ENCODE measurements at places on chromosomes 6 and 20.

DNA sequence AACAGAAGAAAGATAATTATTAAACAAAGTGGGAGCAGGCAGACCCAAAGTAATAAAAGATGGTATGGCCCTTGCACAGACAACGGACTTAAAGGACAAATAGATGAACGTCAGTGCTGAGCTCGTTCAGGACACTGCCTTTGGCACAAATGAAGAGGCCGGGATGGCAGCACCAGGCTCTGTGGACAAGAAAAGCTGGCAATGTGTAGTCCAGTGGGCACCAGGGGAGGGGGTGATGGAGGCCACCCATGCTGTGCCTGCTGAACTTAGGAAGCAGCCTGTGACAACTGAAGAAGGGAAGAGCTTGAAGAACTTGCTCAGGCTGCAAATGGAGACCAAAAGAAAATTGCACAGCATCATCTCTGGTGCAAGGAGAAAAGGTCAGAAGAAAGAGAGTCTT lies 131.0 kb downstream of the ANKRD60 start:
- no peak for DNase-seq

GRCh38 chr20:63322146-63322932 lies 29.4 kb downstream of the COL20A1 start:
- no peak for DNase-seq

DNA sequence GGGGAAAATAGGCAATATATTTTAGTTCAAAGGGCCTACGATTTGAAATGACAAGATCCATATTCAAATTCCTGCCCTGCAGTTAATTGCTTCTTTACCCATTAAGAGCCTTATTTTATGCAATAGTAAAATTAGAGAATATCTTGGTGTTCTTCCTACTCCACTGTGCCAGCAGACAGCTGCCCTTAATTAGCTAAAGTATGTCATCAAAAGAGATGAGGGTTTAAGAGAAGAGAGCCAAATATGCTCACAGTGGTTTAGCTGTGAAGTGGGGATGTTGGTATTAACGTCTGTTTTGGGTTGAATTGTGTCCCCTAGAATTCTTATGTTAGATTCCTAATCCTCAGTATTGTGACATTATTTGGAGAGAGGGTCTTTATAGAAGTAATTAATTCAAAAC lies 148.1 kb downstream of the MOXD1 start:
- DNase-seq = no peak

GRCh38 chr20:39038047-39038446 lies 75.9 kb downstream of the DHX35 start:
- no peak for DNase-seq

GRCh38 chr6:147776631-147777213 lies 268.2 kb downstream of the SAMD5 start:
- no peak for DNase-seq

DNA sequence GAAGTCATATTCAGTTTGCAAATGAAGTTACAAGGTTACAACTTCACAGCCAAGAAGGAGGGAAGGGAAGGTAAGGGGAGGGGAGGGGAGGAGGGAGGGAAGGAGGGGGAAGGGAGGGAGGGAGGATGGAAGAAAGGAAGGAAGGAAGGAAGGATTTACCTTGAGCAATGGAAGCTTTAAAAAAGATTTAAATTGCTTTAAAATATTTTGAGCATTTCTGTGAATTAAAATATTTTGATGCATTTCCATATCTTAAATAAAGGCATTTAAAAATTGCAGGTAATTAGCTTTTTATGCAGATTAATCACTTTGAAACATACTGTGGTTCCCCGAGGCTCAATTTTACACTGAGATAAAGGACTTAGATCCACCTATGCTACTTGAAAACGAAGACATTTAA lies 618.0 kb downstream of the TFAP2A start:
- no peak for DNase-seq

DNA sequence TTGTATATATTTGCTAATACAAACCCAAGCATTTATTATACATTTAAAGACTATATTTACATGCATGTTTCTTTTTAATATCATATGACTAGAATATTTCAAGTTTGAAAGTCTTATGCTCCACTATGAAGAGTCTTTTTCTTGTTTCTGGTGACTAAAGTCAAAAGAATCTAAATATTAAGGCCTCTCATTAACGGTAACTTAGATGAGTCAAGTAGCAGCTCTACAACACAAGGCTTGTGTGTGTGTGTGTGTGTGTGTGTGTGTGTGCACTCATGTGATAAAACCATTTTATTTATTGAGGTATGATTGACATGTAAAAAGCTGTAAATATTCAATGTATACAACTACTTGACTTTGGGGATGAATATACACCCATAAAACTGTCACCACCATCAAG lies 275.6 kb downstream of the TFAP2B start:
- no peak for DNase-seq

DNA sequence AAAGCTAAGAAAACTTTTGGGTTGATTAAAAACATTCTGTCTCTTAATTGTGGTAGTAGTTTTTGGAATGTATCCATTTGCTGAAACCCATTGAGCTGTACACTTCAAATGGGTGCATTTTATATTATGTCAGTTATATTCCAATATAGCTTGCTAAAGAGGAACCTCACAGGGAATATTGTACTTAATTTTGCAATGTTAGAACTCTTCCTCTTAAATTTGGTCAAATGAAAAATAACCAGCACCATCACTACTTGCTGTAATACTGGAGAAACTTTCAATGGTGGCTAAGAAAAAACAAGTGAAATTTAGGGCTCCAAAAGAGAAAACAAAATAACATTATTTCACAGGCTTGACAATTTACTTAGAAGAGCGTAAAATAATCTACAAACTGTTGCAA lies 651.5 kb downstream of the MAFB start:
- DNase-seq = peak; percentile 60

DNA sequence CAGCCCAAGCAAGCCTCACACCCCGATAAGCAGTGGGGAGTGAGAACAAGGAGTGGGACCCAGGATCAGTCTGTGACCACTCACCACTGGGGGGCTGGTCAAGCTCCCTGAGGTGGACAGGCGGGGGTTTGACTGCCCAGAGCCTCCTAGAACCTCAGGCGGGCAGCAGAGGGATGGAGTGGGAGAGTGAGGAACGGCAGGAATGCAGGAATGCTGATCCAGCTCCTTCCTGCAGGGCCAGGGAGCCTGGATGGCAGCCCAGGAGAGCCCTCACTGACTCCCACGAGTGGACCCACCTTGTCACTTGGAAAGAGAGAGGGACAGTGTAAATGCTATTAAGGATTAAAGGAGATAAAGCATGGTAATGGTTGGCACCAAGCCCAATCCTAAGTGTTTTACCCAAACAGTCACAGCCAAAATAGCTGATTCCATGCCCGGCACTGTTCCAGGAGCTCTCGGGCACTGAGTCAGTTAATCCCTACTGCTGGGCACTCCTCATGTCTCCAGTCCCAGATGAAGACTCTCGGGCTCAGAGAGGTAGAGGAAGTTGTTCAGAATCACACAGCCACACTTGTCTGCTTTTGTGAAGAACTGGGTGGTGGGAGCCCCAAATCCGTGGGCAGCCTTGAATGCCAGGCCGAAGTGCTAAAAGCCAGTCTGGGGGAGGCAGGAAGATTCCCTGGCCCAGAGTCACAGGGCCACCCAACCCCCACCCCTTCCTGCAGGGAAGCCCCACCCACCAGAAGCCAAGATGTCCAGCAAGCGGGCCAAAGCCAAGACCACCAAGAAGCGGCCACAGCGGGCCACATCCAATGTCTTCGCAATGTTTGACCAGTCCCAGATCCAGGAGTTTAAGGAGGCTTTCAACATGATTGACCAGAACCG lies 3.1 kb downstream of the MYL9 start:
- DNase-seq = no peak

DNA sequence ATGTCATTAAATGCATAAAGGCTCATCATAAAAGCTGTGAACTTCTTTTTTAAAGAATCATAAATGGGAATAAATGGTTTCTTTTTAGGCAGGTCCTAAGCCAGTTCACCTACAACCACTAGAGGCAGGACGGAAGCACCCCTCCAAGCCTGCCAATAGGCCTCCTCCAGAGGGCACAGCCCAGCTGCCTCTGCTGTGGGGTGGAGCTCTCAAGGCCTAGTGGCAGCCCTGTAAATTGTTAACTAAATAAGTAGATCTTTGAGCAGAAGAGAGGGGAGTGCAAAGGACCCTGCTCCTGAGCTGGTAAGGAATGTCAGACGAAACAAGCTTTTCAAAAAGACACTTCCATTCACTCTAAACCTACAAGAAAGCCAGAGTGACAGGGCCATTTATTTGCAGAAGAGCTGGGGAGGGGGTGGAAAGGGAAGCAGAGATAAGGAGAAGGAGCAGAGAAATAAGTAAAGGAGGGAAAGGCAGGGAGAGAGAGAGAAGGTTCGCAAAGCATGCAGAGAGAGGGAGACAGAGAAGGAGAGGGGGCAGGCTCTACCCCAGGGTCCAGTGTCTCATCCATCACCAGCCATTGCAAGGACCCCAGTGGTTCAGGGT lies 18.0 kb upstream of the MAFB start:
- DNase-seq = no peak

- no peak for DNase-seq
These were observed 14.5 kb downstream of the SLC12A5 start for GRCh38 chr20:46043556-46043955.

GRCh38 chr6:41625442-41625841 lies 12.8 kb upstream of the MDFI start:
- no peak for DNase-seq

DNA sequence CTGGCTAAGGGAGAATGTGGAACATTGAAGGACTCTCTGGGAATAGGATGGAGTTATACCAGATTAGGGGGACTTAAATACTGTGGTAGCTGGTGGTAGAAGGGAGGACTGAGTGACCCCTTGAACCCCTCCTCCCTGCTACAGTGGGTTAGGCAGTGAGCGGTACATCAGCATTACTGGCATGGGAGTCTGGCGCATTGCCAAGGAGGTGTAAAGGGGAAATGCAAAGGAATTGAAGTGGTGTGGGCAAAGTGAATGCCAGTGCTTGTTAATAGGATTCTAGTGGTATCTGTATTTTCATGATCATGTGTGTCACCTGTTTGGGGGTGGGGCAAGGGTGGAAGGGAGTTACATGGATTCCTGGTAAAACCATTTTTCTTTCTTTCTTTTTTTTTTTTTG lies 60.1 kb downstream of the GFRA4 start:
- DNase-seq = no peak

DNA sequence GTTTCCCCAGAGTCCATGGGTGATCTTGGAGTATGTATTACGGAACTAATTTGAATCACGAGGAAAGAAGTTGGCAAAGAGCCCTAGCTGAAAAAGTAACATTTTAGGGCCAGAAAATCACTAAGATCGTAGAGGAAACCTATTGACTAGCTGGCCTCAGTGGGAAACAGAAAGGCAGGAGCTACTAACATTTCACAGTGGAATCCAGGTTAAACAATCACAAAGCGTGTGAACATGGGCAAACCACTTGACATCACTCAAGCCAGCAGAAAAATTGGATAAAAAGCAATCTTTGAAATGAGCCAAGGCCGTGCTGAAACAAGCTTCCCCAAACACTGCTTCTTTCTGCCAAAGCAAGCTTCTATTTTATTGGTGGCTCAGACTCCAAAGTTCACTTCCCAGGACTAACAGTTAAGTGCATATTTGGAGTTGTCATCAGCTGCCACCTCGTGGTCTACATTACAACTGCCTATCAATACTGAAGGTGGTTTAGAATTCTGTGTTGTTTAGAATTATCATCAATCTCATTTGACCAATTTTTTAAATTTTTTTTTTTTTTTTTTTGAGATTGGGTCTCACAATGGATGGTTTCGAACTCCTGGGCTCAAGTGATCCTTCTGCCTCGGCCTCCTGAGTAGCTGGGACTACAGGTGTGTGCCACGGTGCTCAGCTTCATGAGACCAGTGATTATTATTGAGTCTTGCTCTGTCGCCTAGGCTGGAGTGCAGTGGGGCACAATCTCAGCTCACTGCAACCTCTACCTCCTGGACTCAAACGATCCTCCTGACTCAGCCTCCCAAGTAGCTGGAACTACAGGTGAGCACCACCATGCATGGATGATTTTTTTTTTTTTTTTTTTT lies 10.6 kb downstream of the RPS10 start:
- DNase-seq = peak; percentile 90

DNA sequence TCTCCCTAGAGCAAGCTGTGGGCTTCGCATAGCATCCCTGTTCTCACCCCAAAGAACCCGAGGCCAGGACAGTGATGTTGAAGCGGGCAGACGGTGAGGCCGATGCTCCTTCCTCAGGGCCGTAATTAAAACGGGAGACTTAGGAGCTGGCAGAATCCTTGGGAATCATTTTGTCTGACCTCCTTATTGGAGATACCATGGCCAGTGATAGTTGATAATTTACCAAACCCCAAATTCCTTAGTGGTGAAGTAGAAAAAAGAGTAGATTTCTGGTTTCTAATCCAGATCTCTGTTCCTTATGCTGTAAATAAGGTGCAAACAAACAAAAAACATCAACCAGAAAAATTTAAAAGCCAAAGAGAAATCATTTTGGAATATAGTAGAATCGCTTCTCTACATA lies 361.1 kb upstream of the AGPAT4 start:
- DNase-seq = no peak

GRCh38 chr20:38298768-38299288 lies 5.1 kb upstream of the BPI start:
- DNase-seq = peak; percentile 92

- DNase-seq = no peak
These were observed 255.1 kb downstream of the RNGTT start for GRCh38 chr6:88708197-88708744.

- DNase-seq = no peak
These were observed 13.6 kb downstream of the LRRC73 start for GRCh38 chr6:43496370-43497128.

DNA sequence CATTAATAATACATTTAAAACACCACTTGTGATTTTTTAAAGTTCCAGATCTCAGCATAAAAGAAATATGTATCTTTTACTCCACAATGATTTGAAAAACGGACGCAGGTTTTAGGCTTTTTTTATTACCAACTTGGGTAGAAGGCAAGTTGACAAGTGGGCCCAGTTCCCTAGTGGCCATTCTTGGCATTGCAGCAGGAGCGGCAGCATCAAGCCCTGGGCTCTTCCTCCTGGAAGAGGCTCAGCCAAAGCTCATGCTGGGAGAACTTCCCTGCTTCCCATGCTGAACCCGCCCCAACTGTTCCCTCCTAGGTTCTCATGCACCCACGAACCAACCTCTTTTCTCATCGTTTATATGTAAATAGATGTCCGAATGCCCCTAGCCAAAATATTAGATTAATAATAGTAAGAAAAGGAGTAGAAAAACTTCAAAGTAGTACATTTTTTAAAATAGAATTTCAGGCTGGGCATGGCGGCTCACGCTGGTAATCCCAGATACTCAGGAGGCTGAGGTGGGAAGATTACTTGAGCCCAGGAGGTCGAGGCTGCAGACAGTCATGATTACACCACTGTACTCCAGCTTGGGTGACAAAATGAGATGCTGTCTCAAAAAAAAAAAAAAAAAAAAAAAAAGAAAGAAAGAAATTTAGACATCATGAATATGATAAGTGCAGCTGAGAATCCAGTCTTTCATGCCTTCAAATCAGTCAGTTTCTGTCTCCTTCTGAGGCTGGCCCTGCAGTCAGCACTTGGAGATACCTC lies 18.2 kb upstream of the MYB start:
- peak; percentile 51 for DNase-seq

DNA sequence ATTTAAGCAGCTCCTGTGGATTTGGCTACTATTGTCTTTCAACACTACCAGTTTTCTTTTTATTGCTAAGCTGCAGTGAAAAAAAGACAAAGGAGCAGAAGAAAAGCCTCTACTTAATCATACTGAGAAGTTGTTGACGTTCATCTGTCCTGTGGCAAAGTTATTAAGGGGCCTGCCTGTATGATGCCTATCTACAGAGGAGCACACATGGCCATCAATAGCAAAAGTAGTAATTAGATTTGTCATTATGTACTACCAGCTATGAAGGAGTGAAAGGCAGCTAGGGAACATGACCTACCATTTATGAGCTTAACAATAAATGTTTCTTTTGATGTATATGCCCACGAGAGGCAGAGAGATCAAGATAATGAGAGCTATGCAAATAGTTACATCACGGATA lies 620.9 kb downstream of the PHF3 start:
- no peak for DNase-seq
